HT-29 (cell line): ENCODE measurements at places on chromosomes 3 and 15. TPM values are rescaled to one million over a fixed set of nuclear protein-coding genes. Genes with fewer than 3 reads are reported as not detected.

KCNAB1 gene
- not detected in 2 replicates for total RNA-seq

CISH gene
- total RNA-seq: 0.43 and 0.73 TPM in 2 replicates

LRRC58 gene
- total RNA-seq: 15.3 and 15.7 TPM in 2 replicates

ANKUB1 gene
- total RNA-seq: not detected in 2 replicates

CATSPER2 gene
- 2.9 and 5.0 TPM in 2 replicates for total RNA-seq

CFAP100 gene
- total RNA-seq: 0.64 and 2.3 TPM in 2 replicates

SNTN gene
- total RNA-seq: not detected in 2 replicates

ARID3B gene
- total RNA-seq: 4.4 and 5.1 TPM in 2 replicates

FGD5 gene
- total RNA-seq: not detected in 2 replicates

ATP13A5 gene
- not detected in 2 replicates for total RNA-seq

ADGRG7 gene
- 0.08 and 0.13 TPM in 2 replicates for total RNA-seq

SLC12A8 gene
- total RNA-seq: 57.8 and 61.3 TPM in 2 replicates

GHSR gene
- not detected in 2 replicates for total RNA-seq

ENTPD3 gene
- total RNA-seq: not detected in 2 replicates

CASR gene
- not detected in 2 replicates for total RNA-seq

CDAN1 gene
- 15.2 and 28.4 TPM in 2 replicates for total RNA-seq

TRPM1 gene
- total RNA-seq: not detected in 2 replicates

COL8A1 gene
- 0.13 TPM in 1 of 2 replicates, not detected in the other for total RNA-seq

NAA80 gene
- total RNA-seq: 14.2 and 15.3 TPM in 2 replicates

CCDC13 gene
- not detected in 2 replicates for total RNA-seq

PLA2G4B gene
- 3.7 and 4.6 TPM in 2 replicates for total RNA-seq

SAMMSON gene
- total RNA-seq: not detected in 2 replicates

EOMES gene
- not detected in 2 replicates for total RNA-seq

CTXN2 gene
- total RNA-seq: not detected in 2 replicates

CLDN18 gene
- total RNA-seq: 0.05 TPM in 1 of 2 replicates, not detected in the other

SPINK8 gene
- not detected in 2 replicates for total RNA-seq

SPTBN5 gene
- total RNA-seq: 1.6 and 2.0 TPM in 2 replicates

ISLR2 gene
- total RNA-seq: not detected in 2 replicates

TUBGCP5 gene
- 10.5 and 15.6 TPM in 2 replicates for total RNA-seq

AGTR1 gene
- not detected in 2 replicates for total RNA-seq

ZNF501 gene
- total RNA-seq: 0.08 and 4.8 TPM in 2 replicates

SIDT1 gene
- total RNA-seq: 4.8 and 5.5 TPM in 2 replicates

TIMMDC1 gene
- total RNA-seq: 61.0 and 67.0 TPM in 2 replicates

KCNMB2 gene
- 0.03 TPM in 1 of 2 replicates, not detected in the other for total RNA-seq

CHST14 gene
- 8.6 and 9.0 TPM in 2 replicates for total RNA-seq

REC114 gene
- total RNA-seq: not detected in 2 replicates
